GM06990 (cell line): ENCODE measurements at places on chromosomes 3 and 15.

- no peak for DNase-seq
Measured at GRCh38 chr15:67232591-67232990, 21.9 kb downstream of the AAGAB start.

DNA sequence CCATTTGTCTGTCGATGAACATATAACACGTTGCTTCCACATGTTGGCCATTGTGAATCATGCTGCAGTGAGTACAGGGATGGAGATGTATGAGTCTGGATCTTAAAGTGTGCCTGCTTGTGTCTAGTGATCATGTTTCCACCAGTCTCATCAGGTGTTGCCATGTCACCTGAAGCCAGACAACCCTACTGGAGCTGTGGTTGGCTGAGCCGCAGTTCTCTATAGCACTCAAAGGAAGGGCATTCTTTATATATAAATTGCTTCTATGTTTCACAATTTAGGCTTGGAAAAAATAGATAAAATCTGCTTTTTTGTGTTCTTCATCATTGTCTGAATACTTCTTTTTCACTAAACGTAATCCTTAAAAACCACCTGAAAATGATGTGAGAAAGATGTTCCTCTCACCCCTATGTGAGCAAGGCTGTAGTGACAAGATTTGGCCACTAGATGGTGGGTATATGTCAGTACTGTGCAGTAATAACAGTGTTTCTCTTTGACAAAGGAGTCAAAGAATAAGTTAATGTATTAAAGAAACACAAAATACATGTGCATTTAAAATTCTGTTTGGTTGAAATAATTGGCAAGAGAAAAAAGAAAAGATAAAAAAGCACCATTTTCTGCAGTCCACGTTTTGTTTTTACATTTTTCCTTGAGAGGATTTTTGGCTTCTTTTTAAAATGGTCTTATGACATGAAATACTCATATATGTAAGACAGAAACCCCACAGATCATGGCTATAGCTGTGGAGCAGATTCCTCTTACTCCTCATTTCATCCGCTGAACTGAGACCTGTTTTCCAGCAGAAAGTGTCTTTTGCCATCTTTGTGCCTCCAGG lies 394.5 kb upstream of the DPPA4 start:
- DNase-seq: peak; percentile 0

DNA sequence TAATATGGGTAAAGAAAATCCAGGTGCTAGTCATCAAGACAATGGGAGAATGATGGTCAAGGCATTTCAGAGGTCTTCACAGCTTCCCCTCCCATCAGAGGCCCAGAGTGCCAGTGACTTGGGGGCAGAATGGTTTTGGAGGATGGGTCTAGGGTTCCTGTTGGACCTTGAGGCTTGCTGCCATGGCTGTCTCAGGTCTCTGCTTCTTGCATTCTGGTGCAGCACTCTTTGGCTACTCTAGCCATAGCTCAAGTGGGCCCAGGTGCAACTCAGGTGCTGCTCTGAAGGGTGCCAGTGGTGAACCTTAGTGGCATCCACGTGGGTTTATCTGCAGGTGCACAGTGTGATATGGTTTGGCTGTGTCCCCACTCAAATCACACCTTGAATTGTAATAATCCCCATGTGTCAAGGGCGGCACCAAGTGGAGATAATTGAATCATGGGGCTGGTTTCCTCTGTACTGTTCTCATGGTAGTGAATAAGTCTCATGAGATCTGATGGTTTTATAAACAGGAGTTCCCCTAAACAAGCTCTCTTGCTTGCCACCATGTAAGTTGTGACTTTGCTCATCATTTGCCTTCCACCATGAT lies 48.5 kb upstream of the PEX5L start:
- no peak for DNase-seq

DNA sequence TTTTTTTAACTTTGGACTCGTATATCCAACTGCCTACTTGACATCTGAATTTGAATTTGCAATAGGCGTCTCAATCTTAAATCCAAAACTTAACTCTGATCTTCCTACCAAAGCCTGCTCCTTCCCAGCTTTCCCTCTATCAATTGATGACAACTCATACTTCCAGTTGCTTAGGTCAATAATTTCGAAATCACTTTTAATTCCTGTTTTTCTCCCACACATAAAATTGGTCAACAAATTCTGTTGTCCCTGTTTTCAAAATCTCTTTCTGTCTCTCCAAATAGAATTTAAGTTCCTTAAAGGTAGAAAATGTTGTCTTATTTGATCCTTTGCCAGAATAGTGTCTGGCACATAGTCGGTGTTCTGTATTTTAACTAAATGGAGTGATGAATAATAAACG lies 332.4 kb downstream of the SATB1 start:
- DNase-seq: no peak

DNA sequence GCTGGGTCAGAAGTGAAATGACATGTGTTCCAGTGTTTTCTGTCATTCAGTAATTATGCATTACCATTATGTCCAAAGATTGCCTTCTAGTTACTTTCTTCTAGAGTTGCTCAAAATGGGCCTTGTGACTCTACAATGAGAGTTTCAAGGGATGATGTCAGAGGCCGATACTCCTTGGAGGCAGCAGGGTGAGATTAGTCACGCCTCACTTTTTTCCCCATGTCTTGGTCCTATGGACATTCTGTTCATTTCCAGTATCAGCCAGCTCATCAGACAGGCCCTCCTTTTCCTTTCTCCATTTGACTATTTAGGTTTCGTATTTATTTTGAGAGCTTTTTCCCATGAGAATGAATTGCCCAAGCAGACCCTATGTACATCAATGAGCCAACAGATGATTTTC lies 17.5 kb downstream of the VGLL3 start:
- no peak for DNase-seq

DNA sequence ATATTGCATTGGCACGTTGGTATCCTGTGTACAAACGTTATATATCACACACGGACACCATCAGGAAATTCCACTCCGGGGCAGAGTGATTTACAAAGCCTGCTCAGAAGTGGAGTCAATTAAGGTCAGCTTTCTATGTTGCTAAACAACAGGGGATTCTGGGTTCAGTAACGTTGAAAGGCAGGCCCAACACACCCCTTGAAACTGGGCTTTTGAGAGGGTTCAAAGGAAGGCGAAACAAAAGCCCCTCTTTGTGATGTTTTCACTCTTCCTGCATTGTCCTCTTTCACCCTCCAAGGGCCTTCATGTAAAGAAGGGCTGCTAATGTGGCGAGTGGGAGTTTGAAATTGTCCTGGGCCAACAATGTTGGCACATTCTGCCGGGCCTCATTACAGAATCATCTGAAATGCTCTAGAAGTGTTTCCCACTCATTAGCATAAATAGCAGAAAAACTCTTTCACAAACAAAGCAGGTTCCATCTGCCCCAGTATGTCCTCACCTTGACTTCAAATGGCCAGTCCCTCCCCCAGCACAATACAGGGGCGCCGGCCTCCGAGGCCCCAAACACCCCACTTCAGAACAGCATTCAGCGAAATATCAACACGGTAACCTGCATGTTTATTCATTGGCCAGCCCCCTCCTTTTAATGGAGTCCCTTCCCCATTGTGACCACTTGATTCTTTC lies 76.4 kb downstream of the HES1 start:
- DNase-seq: no peak
